ENCODE measurements at places on chromosomes 6 and 20.

DNA sequence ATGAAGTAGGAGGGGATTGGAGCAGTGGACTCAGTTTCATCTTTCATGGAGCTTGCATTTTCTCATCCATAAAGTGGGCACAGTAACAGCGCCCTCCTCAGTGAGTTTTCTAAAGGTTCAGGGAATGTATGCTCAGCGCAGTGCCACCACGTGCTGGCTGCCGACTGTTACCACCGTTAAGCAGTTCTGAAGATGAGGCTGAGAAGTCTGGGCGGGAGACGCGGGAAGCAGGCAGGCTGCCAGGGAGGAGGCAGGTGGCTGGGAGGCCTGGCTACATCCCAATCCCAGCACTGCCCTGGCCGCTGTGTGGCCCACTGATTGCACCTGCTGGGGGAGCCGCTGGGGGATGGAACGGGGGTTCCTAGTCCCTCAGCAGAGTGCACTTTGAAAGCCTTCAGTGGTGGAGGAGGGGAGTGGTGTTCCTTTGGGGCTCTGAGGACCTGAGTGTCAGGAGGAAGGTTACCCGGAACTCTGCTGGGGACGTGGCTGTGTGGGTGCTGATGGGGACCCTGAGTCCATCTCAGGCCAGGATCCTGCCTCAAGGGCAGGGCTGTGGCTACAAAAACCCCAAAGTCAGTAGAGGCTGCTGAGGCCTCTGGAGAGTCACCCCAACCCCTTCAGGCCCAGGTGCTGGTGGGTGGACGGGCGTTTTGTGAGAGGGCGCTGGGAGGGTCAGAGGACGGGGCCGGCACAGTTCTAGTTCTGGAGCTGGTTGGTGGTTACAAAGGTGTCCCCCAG is 28.0 kb upstream of the PHACTR3 start:
- no peak for DNase-seq

DNA sequence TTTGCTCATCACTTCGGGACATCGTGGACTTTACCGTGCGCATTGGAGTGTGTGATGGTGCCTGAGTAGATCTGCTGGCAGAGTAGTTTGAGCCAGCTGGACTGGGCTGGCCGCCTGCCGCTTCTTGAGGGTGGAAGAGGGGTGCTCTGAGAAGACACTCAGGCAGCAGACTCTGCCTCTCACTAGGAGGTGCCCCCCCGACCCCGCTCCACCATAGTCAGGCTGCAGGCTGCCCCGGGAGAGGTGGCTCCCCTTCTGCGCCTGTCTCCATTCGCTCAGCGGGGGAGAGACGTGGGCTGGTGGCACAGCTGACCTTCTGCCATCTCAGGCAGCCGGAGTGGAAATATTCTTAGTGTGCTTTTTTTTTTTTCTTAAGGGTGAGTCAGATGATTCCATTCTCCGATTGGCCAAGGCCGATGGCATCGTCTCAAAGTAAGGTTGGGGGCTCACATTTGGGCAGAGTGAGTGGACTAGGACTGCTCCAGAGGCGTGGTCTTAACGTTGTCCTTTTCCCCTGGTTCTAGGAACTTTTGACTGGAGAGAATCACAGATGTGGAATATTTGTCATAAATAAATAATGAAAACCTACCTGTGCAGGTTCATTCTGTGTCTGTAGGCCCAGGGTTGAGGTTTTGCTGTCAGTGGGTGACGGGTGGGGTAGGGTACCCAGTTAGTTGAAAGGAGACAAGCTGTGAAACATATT is 1.2 kb downstream of the RPS21 start:
- DNase-seq, result no peak

DNA sequence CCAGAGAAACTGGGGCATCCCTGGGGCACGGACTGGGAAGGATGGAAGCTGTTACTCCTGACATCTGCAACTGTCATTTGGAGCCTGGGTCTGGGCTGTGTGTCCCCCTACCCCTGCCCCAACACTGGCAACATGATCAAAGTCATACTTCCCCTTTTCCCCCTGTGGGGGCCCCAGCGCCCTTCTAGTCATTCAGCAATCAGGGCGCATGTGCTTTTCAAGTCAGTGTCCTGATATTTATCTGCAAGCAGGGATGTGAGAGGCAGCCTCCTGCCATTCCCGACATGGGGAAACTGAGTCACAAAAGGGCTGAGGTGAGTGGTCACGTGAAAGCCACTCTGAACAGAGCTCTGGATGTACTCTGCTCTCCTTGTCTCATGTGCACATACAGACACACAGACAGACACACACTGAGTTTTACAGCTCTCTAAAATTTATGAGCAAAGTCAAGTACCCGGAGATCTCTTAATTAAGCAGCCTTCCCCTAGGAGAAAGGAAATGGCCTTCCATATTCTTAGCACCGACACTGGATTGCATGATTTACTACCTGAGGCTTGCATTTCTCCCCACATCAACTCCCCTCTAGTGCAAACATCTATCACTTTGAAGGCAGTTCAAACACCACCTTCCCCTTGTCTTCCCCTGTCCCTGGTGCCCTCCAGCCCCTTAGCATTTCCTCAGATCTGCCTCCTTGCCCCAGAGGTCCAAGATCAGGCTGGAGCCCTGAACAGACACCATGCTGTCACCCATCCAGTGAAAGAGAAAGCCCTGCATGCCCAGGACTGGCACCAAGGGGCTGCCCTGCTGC is 170.7 kb downstream of the CDC5L start:
- no peak for DNase-seq

GRCh38 chr20:444117-444516 is 18.2 kb downstream of the TBC1D20 start:
- DNase-seq, result no peak

DNA sequence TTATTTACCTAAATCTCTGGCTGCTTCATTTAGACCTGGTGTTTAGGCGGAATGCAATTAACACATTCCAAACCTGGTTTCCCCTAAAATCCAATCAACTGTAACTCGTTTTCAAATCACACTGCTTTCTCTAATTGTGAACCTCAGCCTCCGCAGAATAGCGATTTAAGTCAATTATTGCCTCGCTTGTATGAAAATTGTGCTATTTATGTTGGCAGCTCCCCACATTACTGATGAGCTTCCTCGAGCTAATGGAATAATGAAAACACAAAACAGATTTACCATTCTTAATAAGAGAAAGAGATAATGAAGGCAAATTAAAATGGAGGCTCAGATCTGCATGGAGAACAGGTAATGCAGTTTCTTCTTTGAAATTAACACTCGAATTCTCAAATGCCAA is 67.9 kb downstream of the SLC2A10 start:
- DNase-seq, result no peak

GRCh38 chr6:15023448-15023847 is 222.4 kb upstream of the JARID2 start:
- peak; percentile 36 for DNase-seq

GRCh38 chr6:170232186-170233002 is 58.5 kb downstream of the DLL1 start:
- DNase-seq, result no peak

DNA sequence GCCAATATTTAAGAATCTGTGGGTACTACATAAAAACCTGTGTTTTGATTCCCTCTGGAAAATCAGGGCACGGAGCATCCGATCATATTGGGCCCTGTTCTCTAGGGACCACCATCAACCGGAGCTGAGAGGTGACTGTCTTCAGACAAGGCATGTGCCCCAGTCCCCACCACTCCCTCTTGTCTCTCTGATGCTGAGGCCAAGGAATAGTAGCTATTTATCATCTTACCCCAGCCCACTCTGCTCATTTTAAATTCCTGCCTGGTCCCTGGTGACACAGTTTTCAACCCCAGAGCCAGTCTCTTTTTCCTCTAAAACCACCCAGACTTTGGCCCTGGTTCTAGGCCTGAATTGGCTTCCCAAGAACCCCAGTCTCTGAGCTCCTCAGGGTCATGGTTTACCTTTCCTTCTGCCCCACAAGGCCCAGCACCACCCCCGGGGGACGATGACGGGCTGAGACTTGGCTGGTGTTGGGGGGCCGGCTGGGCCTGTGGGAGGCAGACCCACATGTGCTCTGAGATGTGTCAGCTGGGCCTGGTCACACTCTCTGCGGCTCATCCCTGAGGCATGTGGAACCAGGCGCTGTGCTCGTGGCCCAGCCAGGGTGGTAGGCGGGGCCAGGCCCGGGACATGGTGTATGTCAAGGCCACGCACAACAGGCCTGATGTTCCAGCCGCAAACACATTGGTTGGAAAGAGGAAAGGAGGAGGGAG is 114.4 kb downstream of the CEBPB start:
- no peak for DNase-seq

DNA sequence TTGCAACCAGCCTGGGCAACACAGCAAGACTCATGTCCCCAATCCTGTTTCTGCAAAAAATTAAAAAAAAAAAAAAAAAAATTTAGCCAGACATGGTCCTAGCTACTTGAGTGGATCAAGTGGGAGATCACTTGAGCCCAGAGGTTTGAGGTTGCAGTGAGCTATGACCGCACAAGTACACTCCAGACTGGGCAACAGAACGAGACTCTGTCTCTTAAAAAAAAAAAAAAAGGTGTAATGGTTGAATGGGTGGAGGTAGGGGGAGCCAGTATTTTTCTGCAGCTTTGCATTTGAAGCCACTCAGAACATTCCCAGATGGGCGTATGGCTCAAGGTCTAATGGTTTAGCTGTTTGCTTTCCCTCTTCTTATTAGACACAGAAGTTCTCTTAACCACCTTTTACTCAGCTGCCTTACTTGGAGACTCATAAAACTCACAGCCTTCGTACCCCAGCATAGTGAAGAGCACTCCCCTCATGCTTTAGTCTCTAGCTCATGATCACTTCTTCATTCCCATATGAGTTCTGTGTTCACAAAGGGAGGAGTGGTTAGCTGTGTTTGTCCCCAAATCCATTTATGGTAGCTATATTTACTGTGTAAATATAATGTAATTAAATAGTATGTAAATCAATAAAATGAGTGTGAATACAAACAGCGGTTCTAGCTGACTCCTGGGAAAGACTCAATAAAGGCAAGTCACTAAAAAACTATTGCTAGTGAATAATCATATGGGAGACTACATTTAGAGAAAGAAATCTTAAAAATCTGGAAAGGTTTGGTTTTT is 9.0 kb downstream of the FKBP1A start:
- DNase-seq, result no peak

DNA sequence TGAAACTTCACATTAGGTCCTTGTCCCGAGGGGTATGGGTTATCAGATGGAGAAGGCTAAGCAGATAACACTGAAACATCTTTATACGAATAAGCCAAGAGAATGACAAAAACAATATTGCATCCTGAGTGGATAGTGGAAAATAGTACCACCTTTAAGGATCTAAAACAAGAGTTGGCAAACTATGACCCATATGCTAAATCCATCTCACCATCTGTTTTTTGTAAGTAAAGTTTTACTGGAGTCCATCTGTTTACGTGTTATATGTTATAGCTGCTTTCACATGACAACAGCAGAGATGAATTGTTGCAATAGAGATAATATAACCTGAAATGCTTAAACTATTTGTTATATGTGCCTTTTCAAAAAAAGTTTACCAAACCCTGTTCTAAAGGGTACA is 76.1 kb upstream of the TRDN start:
- no peak for DNase-seq

DNA sequence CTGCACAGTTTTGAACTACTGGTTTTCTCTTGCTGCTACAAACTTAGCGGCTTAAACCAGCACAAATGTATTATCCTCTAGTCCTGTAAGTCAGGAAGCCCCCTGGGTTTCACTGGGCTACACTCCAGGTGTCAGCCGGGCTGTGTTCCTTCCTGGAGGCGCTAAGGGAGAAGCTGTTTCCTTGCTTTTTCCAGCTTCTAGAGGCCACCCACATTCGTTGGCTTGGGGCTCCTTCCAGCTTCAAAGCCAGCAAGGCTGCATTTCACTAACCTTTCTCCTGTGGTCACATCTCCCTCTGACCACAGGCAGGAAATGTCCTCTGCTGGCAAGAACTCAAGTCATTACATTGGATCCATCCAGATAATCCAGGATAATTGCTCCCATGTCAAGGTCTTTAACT is 350.6 kb upstream of the PLCB4 start:
- no peak for DNase-seq

GRCh38 chr6:128303870-128304269 is 216.5 kb downstream of the PTPRK start:
- no peak for DNase-seq

GRCh38 chr6:116251568-116252384 is 2.1 kb downstream of the TSPYL4 start:
- DNase-seq, result no peak

GRCh38 chr6:170053966-170054661 is 236.8 kb downstream of the DLL1 start:
- no peak for DNase-seq

DNA sequence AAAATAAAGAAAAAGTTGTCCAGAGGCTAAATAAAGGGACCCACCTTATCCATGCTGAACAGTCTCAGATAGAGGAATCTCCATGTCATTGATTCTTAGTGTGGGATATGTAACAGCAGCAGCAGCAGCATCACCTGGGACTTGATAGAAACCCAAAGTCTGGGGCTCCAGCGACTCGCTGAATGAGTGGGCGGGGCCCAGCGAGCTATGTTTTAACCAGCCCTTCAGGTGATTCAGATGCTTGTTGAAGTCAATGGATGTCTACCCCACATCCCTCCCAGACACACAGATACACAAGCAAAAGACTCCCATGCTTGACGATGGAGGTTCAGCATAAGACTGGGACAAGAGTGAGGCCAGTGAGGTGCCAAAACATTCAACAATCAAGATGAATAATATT is 298.6 kb downstream of the UBE3D start:
- DNase-seq, result no peak

GRCh38 chr6:88734544-88734943 is 228.9 kb downstream of the RNGTT start:
- no peak for DNase-seq

DNA sequence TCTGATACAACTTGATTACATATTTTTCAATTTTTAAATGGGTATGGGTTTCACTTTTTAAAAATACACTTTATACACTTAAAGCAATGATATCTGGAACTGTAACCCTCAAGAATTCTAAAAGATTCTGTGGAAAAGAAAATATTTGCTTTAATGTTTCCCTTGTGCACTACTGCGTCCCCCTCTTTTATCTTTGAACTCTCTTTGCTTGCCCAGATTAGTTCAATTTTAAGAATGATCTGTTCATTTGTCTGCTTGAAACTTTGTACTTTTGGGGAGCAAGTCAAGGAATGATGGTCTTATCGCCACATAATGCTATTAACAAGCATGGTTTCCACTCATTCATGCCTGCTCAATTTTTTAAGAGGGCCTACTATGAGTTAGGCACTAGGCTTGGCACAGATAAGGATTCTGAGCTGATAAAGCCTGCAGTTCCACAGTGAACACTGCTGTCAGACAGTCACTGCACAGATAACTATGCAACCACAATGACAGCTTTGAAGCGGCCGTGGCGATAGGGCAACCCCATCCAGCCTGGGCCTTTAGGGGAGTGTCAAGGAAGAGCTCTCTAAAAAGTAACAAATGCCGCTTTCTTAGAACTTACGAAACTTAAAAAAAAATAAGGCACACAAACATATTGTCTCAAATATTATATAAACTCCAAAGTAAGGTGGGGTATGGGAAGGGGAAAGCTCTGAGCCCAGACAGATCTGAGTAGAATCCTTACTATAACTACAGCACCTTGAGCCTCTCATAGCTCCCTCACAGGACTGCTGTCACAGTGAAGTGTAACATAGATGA is 29.7 kb downstream of the FYN start:
- no peak for DNase-seq

- DNase-seq, result no peak
Observed at GRCh38 chr20:50652702-50653294, 38.5 kb downstream of the RIPOR3 start.

- DNase-seq, result no peak
Observed at GRCh38 chr6:31037682-31038081, 27.4 kb downstream of the MUC22 start.
